Activated naive CD8-positive, alpha-beta T cell treated with anti-CD3 and anti-CD28 coated beads, Interleukin-2, amount 10 ng/mL, durations not matched to agents 7 days and 5 days (primary cell): ENCODE measurements at places on chromosomes 2 and 18.

- DNase-seq = no peak
Measured at GRCh38 chr18:79403723-79404566, 8.2 kb downstream of the NFATC1 start.

DNA sequence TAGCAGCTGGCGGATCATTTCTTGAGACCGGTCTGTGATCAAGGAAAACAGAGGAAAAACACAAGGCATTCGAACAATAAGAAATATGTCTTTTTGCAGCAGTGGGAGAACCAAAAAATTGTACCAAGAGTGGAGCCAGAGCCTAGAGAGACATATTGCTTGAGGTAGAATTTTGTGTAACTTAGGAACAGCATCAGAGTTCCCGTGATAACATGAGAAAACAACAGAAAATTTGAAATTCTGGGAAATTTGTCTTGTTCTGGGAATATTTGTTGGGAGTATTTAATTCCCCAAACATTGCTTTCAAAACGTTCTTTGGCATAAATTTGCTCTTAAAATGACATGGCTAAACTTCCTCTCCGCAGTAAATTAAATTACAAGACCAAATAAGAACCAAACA, 267.5 kb downstream of the GPD2 start:
- DNase-seq = no peak

- no peak for DNase-seq
Measured at GRCh38 chr2:12688893-12689292, 27.8 kb upstream of the TRIB2 start.

GRCh38 chr18:5969989-5970403, 74.7 kb upstream of the TMEM200C start:
- no peak for DNase-seq

- no peak for DNase-seq
Measured at GRCh38 chr2:54366487-54367280, 89.4 kb upstream of the SPTBN1 start.

GRCh38 chr2:33784488-33784887, 185.4 kb upstream of the FAM98A start:
- no peak for DNase-seq

DNA sequence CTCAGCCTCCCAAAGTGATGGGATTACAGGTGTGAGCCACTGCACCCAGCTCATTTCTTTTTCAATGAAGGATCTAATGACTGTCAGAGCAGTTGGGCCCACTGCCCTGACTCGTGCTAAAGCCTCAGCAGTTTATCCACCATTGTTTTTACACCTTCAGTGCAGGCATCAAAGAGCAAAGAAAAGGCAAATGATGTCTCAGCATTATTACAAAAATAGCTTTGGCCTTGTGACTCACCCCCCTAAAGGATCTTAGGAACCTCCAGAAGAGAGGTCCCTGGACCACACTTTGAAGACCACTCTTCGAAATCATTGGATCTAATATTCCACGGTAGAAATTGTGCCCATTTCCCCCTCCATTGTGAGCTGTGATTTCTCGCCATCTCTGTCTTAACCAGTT, 21.3 kb downstream of the MLPH start:
- DNase-seq = no peak

- no peak for DNase-seq
Measured at GRCh38 chr2:169999054-169999453, 171.8 kb downstream of the UBR3 start.

DNA sequence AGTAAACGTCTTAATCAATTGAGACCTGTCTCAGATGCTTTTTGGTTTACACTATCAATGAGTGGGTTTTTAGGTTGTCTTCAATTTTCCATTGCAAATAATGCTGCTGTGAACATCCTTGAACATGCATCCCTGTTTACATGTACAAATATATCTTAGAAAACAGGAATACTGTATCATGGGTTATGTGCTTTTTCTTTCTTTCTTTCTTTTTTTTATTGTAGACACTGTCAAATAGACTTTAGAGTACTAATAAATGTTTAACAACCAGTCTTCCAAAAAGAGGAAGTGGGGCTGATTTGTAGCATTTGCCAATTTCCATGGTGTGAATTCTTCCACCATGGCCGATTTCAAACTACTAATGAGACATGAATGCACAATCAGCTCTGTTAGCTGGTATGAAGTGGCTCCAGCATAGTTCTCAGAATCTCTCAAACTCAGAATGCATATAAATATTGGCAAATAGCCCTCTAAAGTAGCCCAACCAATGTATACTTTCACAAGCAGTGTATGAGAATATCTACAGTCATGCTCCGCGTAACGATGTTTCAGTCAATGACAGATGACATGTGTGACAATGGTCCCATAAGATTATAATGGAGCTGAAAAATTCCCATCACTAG, 50.3 kb upstream of the B3GNT2 start:
- DNase-seq = no peak

DNA sequence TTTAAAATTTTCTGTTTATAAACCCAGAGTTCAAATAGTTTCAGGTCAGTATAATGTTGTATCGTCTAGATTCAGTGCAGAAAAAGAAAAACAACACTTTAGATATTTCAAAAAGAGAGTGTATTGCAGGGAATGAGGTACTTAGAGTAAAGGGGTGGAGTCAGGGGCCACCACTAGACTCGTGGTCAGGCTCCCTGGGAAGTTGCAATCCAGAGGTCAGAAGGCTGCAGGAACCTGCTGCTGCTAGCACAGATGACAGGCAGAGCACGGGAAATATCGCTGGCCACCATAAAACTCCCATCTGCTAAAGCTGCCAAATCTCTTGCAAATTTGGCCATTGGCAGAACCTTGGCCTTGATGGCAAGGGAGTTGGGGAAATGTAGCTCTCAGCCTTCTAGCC, 64.6 kb downstream of the THNSL2 start:
- DNase-seq = no peak

DNA sequence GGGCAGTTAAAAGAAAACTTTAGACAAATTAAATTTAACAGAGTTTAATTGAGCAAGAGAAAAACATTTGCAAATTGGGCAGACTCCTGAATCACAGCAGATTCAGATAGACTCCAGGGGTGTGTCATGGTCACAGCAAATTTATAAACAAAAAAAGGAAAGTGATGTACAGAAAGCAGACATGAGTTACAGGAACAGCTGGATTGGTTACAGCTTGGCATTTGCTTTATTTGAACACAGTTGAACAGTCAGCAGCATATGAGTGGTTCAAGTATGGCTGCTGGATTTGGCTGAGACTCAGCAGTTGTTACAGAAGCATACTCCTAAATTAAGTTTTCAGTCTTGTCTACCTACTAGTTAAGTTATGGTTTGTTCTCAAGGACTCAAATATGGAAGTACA, 82.3 kb upstream of the NYAP2 start:
- no peak for DNase-seq

- DNase-seq = no peak
Measured at GRCh38 chr2:205995260-205995659, 90.7 kb downstream of the INO80D start.

GRCh38 chr2:47516360-47517104, 113.6 kb downstream of the MSH2 start:
- no peak for DNase-seq

DNA sequence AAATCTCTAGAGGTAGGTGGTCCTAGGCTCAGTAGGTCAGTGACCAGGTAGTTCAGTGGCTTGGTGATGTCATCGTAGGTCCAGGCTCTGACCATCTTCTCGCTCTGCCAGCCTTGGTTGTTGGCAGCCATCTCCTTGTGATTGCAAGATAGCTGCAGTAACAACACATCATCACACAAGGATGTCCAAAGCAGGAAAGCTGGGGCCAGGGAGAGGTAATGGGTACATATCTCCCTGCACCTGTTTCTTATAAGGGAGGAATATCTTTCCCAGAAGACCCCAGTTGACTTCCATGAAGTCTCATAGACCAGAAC, 60.5 kb downstream of the ANKRD44 start:
- DNase-seq = no peak

DNA sequence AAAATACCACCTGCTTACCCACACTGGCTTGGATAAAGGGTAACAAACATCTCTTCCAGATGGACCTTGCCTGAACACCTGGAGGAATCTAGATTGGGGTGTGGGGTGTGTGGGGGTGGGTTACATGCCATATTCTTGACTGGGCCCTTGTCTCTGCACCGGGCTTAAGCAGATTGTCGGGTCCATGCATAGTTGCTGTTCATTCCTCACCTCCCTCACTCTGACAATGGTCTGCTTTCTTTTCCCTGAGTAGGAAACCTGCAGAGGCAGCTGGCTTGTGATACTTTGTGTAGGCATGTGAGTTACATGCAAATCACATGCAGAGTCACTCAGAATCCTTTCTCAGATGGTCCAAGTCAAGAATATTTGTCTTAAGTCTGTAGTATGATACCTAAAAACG, 112.8 kb upstream of the GLS start:
- no peak for DNase-seq

- no peak for DNase-seq
Measured at GRCh38 chr2:235567842-235568241, 74.0 kb downstream of the AGAP1 start.

GRCh38 chr2:187493877-187494568, 46.0 kb upstream of the CALCRL start:
- no peak for DNase-seq

GRCh38 chr18:3623769-3624545, 174.0 kb downstream of the TGIF1 start:
- DNase-seq = no peak

- DNase-seq = no peak
Measured at GRCh38 chr2:62455957-62456692, 49.9 kb downstream of the TMEM17 start.

GRCh38 chr2:189305291-189305943, 125.9 kb upstream of the COL5A2 start:
- DNase-seq = no peak
